ENCODE measurements at places on chromosomes 6 and 20. TPM values are rescaled to one million over a fixed set of nuclear protein-coding genes. Genes with fewer than 3 reads are reported as not detected.

Gene DZANK1
- polyA plus RNA-seq: 0.65 TPM

Gene DNAH8
- polyA plus RNA-seq: not detected

Gene TBXT
- not detected for polyA plus RNA-seq

DNA sequence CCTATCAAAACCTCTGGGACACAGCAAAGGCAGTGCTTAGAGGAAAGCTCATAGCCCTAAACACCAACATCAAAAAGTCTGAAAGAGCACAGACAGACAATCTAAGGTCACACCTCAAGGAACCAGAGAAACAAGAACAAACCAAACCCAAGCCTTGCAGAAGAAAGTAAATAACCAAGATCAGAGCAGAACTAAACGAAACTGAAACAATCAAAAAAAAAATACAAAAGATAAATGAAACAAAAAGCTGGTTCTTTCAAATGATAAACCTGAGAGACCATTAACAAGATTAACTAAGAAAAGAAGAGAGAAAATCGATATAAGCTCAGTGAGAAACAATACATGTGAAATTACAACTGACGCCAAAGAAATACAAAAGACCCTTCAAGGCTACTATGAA lies 34.8 kb upstream of the RUNX2 start:
- DNase-seq: no peak
- H3K4me3 ChIP-seq: no peak overlapping the region
- no peaks in the 10 kb centered on the region for H3K27me3 ChIP-seq

- H3K27me3 ChIP-seq: no peaks in the 10 kb centered on the region
- no peaks in the 10 kb centered on the region for H3K4me1 ChIP-seq
- no peak for DNase-seq
- H3K36me3 ChIP-seq: peaks cover 24% of the 10 kb centered on the region
Observed at GRCh38 chr6:110898111-110898510, 23.5 kb downstream of the AMD1 start.

DNA sequence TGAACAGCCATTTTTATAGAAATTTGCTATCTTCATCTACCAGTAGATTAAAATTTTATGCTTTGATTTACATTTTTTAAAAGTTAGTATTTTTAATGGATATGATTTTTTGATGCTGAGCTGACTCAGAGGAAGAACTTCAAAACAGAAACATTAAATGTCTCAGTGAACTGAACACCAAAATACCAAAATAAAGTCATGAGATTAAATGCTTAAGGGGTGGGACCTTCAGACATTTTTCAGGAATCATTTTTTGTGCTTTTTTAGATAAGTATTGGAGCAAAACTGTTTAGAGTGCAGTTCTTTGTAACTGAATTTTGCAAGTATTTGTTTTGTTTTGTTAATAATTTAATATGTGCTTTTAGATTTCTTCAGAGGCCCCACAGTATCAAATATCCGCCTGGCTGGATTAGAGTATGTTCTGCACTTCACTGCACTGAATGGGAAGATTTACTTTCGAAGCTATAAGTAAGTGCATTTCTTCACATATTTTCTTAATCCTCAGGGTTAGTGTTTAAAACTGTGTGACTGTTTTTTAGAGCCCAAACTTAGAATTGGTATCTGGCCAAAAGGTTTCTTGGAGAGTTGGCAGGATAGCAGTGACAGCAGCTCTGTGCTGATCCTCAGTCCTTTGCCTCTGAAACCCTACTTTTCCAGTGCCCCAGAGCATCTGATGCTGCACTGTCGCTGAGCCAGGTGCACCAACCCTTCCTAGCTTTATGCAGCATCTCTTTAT lies 33.7 kb downstream of the RPF2 start:
- DNase-seq: no peak
- no peaks in the 10 kb centered on the region for H3K27me3 ChIP-seq

- H3K27me3 ChIP-seq: peaks cover 23% of the 10 kb centered on the region
- no peaks in the 10 kb centered on the region for H3K36me3 ChIP-seq
- DNase-seq: no peak
- no peak overlapping the region for H3K27ac ChIP-seq
- peak overlapping the region; percentile 24 for H3K4me3 ChIP-seq
- peaks cover 30% of the 10 kb centered on the region for H3K4me1 ChIP-seq
Observed at GRCh38 chr6:37693546-37694250, 4.0 kb downstream of the MDGA1 start.

GRCh38 chr20:7490288-7490687 lies 450.0 kb downstream of the HAO1 start:
- H3K27me3 ChIP-seq: no peaks in the 10 kb centered on the region
- H3K4me3 ChIP-seq: no peak overlapping the region
- DNase-seq: no peak
- no peaks in the 10 kb centered on the region for H3K4me1 ChIP-seq
- no peak overlapping the region for H3K27ac ChIP-seq
- no peaks in the 10 kb centered on the region for H3K36me3 ChIP-seq

GRCh38 chr6:4801491-4802110 lies 25.4 kb downstream of the CDYL start:
- H3K36me3 ChIP-seq: no peaks in the 10 kb centered on the region
- H3K4me1 ChIP-seq: peaks cover 82% of the 10 kb centered on the region
- DNase-seq: no peak
- H3K27me3 ChIP-seq: no peaks in the 10 kb centered on the region
- peak overlapping the region; percentile 94 for H3K4me3 ChIP-seq
